ENCODE measurements at places on chromosomes 13 and 19.
A peak's percentile ranks its signal among the peaks of the same experiment; 100 is the strongest.

- no peak for DNase-seq
Measured at GRCh38 chr19:17160908-17161307, 54.2 kb upstream of the USE1 start.

DNA sequence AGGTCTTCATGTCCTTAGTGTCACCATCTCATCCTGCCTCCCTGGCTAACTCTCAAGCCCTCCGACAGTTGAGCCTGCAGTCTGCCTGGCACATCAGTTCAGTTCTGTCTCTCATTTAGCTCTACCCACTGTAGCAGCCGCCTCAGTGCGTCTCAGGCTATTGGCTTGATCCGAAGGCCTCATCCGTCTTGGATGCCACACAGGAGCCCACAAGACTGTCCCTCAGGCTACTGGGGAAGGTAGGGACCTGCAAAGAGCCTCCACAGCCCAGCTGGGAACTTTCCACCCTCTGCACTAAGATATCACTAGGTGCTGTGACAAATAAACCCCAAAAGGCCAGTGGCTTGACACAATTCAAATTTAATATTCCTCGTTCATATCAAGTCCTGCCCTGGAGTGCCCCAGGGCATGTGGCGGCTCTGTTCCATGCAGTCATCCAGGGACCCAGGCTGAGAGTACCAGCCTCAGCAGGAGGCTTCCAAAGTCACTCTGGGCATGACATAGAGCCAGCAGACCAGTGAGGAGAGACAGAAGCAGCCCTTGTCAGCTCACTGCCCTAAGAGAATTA lies 5.7 kb downstream of the VSTM2B start:
- DNase-seq: no peak

DNA sequence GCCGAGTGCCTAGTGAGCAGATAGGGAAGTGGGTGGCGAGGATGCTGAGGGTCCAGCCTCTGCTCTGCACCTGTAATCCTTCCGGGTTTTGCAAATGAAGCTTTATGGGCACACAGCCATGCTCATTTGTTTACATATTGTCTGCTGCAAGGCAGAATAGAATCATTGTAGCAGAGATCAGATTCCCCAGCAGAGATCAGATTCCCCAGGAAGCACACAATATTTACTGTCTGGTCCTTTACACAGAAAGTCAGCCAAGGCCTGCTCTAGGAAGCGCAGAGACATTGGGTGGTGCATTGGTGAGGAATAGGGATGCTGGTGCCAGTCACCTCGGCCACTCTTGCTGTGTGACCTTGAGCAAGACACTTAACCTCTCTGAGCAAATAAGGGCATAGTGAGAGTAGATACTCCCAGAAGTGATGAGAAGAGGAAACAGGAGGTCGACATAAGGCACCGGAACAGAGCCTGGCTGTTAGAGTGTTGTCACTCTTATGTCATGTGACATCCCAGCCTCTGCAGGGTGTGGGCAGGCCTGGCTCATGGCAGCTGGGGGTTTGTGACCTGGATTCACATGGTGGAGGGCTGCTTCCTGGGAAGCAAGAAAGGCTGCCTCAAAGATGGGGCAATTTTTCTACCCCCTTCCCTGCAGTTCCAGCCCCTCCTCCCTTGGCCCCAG lies 25.6 kb downstream of the CARM1 start:
- no peak for DNase-seq

DNA sequence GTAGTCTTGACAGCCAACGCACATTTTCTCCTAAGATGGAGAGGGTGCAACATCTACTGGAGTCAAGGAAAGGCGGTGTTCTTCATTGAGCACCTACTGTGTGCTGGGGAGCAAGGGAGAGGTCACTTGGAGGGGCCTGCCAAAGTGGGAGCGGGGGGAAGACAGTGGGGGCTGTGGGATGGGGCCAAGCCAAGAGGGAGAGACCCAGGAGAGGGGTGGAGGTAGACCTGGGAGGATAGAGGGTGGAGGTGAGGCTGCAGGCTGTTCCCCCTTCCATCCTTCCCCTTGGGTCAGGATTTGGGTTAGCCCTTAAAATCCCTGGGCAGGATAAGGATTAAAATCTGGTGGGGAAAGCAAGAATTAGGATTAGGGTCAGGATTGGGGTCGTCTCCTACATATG lies 1.7 kb upstream of the PLPP2 start:
- DNase-seq: no peak

DNA sequence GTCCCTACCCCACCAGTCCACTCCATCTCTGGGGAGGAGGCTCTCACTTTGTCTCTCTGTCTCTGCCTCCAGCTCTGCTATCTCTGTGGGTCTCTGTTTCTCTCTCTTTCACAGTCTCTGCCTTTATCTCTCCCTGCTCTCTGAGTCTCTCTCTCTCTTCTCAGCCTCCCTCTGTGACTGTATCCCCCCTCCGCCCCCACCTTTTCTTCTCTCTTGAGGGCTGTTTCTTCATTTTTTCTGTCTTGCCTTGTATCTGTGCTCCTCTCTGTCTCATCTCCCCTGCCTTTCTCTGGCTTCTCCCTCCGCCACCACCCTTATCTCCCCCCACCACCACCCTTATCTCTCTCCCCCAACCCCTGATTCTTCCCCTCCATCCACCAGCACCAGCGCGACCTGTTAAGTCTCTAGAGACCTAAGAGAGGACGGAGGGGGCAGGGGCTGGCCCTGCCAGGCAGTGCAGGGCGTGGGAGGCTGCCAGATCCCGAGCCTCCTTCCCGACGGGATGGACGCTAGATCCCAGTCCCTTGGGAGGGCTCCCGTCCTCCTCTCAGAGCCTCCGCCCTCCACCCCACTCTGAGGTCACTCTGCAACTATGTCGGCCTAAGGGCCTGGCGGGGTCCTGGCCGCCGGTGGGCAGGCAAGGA lies 1.0 kb downstream of the AXL start:
- DNase-seq: no peak

- DNase-seq: peak; percentile 73
Measured at GRCh38 chr19:10334588-10335351, 1.4 kb upstream of the RAVER1 start.

DNA sequence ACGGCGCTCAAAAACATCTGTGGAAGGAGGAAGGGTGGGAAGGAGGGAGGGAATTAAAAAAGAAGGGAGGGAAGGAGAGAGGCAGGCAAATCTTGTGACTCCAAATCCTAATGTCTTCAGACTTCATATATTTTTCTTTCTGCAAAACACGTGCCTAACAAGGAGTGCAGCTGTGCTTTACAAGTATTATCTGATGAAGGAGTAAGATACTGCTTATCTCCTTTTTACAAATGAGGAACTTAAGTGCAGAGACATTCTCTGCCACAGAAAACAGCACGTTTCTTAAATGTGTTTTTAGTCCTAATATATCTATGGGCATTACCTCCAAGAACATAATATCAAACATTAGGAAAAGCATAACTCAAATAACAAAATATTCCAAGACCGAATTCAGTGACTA lies 6.5 kb downstream of the FLT3 start:
- DNase-seq: no peak

DNA sequence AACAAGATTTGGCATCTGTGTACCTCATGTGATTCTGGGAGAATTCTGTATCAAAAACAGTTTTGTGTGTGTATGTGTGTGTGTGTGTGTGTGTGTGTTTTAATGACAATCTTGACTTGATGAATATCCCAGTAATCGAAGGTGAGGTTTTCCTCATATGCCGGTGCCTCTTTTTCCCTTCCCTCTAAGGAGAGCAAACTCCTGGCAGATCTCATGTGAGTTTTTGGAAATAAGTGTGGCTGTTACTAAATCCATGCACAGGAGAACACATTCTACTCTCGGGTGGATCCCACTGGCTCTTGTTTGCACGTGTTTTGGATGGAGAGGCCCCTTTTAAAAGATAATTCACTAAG lies 29.0 kb upstream of the CEBPG start:
- no peak for DNase-seq

- DNase-seq: no peak
Measured at GRCh38 chr13:29858667-29859066, 8.2 kb upstream of the UBL3 start.

DNA sequence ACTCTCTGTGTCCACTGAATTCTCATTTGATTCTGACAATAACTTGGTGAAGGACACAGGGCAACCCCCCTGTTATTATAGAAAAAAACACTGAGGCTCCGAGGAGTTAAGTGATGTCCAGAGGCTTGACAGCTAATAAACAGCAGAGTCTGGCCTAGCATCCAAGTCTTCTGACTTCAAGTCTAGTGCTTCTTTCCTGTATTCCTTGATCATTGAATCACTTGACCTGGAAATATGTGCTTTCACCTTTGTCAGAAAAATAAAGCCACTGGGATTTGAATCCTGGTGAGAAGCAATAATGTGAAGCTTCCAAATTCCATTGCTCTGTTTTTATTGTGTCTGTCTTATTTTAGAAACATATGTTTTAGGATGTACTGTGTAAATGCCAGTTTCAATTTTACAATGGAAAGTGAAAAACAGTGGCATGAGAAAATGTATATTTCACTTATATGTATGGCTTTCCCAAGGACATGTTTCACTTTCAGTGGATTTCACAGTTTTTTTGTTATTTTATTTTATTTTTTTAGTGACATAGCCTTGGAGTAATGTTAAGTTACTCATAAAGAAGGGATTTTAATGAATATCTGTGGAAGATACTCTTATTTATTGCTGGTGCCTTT lies 190.2 kb downstream of the GPC6 start:
- DNase-seq: no peak

GRCh38 chr19:703651-704446 lies 4.9 kb upstream of the PALM start:
- DNase-seq: peak; percentile 90

Measured in stimulated activated CD4-positive, alpha-beta T cell treated with anti-CD3 and anti-CD28 coated beads, Interleukin-4, amount 100 ng/mL, for 48 hours (primary cell).